ENCODE measurements at places on chromosomes 5 and 9. TPM values are rescaled to one million over a fixed set of nuclear protein-coding genes. Genes with fewer than 3 reads are reported as not detected.

DNA sequence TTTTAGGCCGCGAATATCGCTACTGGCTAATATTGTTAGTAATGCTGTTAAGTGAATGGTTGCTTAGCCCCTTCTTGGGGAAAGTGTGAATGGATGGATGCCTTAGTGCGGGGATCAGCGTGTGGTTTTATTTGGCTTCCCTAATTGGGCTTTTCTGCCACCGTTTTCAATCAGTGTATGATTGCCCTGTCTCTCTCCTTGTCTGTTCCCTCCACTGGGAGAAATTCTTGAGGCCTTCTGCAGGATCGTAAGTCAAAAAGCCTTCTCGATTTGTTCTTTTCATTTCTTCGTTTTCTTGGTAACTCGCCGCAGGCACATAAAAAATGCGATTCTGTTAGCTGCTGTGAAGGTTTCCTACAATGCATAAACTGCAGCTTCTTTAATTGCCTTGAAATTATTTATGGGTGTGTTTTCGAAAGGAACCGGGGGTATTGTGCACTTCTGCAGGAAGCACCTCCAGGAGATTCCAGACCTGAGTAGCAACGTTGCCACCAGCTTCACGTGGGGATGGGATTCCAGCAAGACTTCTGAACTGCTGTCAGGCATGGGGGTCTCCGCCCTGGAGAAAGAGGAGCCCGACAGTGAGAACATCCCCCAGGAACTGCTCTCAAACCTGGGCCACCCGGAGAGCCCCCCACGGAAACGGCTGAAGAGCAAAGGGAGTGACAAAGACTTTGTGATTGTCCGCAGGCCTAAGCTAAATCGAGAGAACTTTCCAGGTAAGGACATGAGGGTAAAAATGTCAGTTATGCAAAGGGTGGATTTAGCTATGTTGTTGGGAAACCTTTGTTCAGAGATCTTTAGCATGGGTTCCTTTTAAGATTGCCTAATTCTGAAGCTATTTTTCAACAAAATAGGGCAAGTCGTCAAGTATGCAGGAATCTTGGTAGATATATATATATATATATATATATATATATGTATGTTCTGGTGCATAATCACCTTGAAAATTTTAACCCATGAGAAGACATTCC is 700 bp downstream of the SKP2 start:
- H3K4me1 ChIP-seq, result peaks cover 55% of the 10 kb centered on the region
- no peaks in the 10 kb centered on the region for H3K27me3 ChIP-seq
- H3K4me3 ChIP-seq, result peak overlapping the region; percentile 97
- peak overlapping the region; percentile 79 for H3K27ac ChIP-seq

Gene CMYA5
- 0.15 TPM for total RNA-seq

DNA sequence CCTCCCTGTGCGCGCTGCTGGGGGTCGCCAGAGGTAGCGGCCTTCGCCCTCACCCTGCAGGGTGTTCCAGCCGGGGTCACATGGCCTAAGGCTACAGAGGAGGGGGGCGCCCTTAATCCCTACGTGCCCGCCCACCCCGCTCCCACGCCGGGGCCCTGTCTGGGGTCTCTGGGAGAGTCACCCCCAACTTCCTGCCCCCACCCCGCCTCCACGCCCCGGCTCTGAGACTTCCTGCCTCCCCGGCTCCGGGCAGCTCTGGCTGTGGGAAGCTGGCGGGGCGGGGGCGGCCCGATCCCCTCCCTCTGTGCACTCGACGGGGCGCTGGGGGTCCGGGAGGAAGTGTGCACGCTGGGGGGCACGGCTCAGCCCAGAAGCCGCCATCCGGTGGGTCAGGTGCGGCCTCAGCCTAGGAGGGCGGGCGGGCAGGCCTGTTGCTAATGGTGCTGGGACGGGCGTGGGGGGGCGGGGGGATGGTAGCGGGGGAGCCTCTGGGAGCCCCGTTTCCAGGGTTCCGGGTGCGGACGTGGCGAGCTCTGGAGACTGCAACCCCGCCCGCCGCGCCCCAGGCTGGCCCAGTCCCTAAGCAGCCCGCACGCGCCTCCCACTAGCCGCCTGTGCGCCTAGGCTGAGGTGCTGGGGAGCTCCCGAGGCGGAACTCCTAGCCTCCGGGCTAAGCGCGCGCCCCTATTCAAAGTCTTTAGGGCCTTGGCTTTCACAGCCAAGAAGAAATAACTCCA is 61.6 kb downstream of the CXXC5 start:
- H3K4me1 ChIP-seq, result peaks cover 5% of the 10 kb centered on the region
- no peak overlapping the region for H3K27ac ChIP-seq
- no peak for DNase-seq
- H3K4me3 ChIP-seq, result no peak overlapping the region
- no peaks in the 10 kb centered on the region for H3K36me3 ChIP-seq

DNA sequence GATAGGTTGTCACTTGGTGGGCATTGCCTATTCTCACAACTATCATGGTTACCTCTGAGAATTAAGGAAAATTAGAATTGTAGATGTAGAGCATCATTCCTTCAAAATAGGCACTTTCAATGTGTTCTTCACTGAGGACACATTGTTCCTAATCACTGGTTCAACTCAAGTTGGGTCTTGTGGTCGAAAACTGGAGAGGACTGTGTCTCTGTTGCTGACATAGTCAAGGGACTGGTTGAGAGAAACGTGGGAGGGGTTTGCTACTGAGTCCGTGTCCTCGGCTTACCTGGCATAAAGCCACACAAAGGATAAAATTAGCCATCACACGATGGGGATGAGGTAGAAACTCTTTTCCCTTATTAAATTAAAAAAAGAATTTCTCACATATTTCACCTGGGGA is 205.9 kb upstream of the CD180 start:
- DNase-seq, result no peak
- H3K27me3 ChIP-seq, result peaks cover 3% of the 10 kb centered on the region
- H3K4me3 ChIP-seq, result no peak overlapping the region
- H3K36me3 ChIP-seq, result no peaks in the 10 kb centered on the region
- H3K27ac ChIP-seq, result no peak overlapping the region
- no peaks in the 10 kb centered on the region for H3K4me1 ChIP-seq

DNA sequence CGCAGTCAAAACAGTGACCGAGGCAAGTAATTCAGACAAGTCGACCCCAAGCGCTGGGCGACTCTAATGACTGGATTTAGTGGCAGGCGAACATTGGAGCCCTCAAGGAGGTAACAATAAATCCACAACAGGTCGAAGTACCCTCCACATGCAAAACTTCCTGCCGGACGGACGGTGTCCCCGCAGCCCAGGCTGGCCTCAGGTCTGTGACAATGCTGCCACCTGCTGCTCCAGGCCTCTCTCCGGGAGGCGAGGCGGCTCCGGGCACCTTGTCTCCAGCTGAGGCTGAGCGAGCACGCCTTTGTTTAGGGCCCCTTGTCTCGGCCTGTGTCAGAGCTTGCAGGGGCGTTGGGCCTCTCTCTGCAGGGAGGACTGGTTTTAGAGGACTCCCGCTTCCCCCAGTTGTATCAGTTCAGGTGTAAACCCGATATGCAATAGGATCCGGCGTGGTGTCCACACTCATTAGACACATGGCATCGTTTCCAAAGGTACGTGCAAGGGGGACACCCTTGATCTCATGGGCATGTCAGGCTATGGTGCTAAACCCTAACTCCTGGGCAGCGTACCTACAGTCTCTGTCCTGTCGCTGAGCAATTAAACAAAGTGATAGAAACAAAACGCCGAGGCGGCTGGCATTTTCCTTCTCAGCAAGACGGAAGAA is 628.0 kb upstream of the ADAMTS16 start:
- DNase-seq, result no peak
- no peaks in the 10 kb centered on the region for H3K27me3 ChIP-seq
- no peak overlapping the region for H3K4me3 ChIP-seq
- H3K4me1 ChIP-seq, result no peaks in the 10 kb centered on the region
- H3K36me3 ChIP-seq, result no peaks in the 10 kb centered on the region

Gene SH3GL2
- total RNA-seq, result not detected

Gene DMRTA1
- total RNA-seq, result not detected

GRCh38 chr5:53542926-53543325 is 17.5 kb upstream of the NDUFS4 start:
- H3K4me3 ChIP-seq, result no peak overlapping the region
- DNase-seq, result no peak
- peaks cover 13% of the 10 kb centered on the region for H3K27me3 ChIP-seq

- H3K27me3 ChIP-seq, result no peaks in the 10 kb centered on the region
- no peak overlapping the region for H3K27ac ChIP-seq
- DNase-seq, result no peak
- no peaks in the 10 kb centered on the region for H3K4me1 ChIP-seq
- no peaks in the 10 kb centered on the region for H3K36me3 ChIP-seq
Measured at GRCh38 chr5:58357121-58357520, 102.8 kb downstream of the PLK2 start.

DNA sequence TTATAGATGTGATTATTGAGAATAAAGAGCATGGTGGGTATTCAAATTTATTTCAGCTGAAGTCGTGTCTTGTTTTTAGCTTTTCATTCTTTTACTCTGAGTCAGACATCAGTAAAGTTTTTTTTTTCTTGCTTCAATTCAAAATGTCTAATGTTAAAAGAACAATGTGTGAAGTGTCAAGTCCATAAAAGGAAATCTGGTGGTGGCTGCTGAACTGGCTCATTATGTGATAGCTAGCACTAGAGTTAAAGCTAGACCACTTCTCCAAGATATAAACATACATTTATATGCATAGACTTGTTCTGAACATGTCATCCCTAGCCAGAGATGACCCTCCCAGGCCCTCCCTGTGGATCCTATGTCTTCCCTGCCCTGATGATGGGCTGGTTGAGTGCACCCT is 338.3 kb downstream of the RAB3C start:
- peaks cover 8% of the 10 kb centered on the region for H3K27me3 ChIP-seq
- DNase-seq, result no peak
- H3K27ac ChIP-seq, result no peak overlapping the region

Gene SOWAHA
- 0.47 TPM for total RNA-seq
